Renal cortical epithelial cell (primary cell): ENCODE measurements at places on chromosomes 6 and 20. TPM values are rescaled to one million over a fixed set of nuclear protein-coding genes. Genes with fewer than 3 reads are reported as not detected.

SNPH gene
- total RNA-seq: 5.9 and 14.2 TPM in 2 replicates

PACRG gene
- total RNA-seq: 2.5 TPM in 1 of 2 replicates, not detected in the other

SIRPD gene
- total RNA-seq: not detected in 2 replicates

PKIB gene
- 3.6 and 29.3 TPM in 2 replicates for total RNA-seq

CALHM6 gene
- 1.6 and 3.1 TPM in 2 replicates for total RNA-seq

TRIM15 gene
- total RNA-seq: 0.17 TPM in 1 of 2 replicates, not detected in the other

GJA10 gene
- total RNA-seq: not detected in 2 replicates

- DNase-seq: no peak
These were observed 25.5 kb downstream of the NPEPL1 start for GRCh38 chr20:58718121-58718563.

DNA sequence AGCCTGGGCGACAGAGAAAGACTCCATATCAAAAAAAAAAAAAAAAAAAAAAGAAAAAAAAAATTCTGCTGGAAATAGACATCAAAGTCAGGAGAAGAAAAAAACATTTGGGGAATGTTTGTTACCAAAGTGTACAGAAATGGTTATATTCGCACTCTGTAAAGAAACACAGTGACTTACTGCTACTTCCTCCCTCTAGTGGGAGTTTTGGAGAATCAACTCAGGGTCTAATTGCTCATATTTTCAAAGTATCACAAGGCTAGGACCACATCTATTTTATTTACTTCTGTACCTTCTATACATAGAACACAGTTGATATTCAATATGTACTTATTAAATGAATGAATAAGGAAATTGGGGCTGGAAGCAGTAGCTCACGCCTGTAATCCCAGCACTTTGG, 24.4 kb downstream of the ARG1 start:
- no peak for DNase-seq

- DNase-seq: peak; percentile 22
These were observed 62.5 kb downstream of the RAMACL start for GRCh38 chr6:166523782-166524559.

DNA sequence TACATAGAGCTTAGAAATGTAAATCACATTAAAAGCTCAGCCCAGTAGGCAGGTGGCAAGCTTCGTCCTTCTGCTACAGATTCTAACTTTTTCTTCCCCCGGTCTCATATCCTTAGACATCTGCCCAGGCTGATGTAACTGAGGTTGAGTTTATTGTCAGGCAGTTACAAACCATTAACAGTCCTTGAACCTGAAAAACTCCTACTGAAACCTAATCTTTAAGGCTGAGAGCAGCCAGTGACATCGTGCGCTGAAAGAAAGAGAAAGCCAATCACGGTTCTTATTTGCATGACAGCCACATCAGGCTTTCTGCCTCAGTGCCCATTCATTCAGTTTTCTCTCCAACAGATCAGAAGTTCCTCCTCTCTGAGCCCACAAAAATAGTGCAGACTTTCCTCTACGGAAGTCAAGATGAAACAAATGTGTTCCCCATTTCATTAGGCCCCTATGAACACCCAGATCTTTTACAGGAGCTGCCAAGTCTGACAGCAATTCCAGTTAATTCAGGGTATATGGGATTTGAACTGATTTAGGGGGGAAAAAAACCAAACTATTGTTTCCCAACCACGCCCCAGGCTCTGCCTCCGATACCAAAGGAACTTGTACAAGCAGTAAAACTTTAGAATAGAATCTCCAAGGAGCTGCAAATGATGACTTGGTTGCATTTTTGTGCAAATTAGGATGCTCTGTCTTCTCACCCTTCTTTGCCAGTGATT, at the start of gene NHSL1:
Gene NHSL1 (minus strand): TSS at position 192 of the 716 bp plus-strand sequence. CDS start 204 bp downstream, outside the sequence.
- DNase-seq: peak; percentile 95

DNA sequence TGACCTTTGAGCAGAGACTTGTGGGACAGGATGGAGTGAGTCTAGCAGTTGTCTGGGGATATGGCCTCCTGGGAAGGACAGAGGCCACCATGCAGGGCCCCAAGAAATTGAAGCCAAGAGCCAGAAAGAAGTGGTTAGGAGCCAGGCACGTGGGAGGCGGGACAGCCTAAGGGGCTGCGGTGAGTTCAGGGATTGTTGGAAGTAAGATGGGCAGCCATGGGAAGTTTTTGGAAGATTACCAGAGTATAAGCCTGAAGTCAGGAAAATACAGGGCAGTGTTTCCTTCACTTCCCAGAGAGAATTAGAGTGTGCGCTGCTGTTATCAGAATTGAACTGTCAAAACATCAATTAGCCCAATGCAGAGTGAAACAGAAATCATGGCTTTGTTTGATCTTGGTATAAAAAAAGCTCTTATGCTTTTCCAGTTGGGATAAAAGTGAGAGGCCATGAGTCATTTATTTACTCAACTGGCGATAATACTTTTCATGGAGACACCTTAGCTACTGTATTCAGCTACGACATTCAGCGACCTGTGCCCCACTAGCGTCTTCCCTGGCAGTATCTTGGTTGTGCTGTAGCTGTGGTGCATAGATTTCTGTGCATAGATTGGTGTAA, 66.9 kb downstream of the PHACTR2 start:
- peak; percentile 26 for DNase-seq

DNA sequence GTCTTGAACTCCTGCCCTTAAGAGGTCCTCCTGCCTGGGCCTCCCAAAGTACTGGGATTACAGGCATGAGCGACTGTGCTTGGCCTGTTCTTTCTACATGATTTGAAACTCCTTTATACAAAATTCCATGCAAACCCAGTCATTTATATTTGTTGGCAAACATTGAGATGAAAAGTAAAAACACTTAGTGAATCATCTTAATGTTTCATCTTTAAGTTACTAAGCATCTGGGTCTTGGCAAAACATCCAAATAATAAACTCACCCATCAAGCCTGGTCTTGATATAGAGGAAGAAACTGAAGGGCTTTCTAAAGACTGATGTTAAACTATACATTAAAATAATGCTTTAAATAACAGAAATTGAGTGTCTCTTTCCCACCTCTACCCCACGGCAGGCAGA, 95.1 kb downstream of the FUT9 start:
- DNase-seq: no peak

GRCh38 chr6:161356167-161356854, 82.5 kb upstream of the AGPAT4 start:
- DNase-seq: no peak

GRCh38 chr6:153944201-153944600, 94.8 kb upstream of the OPRM1 start:
- DNase-seq: no peak

GRCh38 chr6:128525406-128525805, 5.0 kb upstream of the PTPRK start:
- DNase-seq: no peak

- DNase-seq: no peak
These were observed 35.0 kb downstream of the NKAIN2 start for GRCh38 chr6:123838505-123839234.

DNA sequence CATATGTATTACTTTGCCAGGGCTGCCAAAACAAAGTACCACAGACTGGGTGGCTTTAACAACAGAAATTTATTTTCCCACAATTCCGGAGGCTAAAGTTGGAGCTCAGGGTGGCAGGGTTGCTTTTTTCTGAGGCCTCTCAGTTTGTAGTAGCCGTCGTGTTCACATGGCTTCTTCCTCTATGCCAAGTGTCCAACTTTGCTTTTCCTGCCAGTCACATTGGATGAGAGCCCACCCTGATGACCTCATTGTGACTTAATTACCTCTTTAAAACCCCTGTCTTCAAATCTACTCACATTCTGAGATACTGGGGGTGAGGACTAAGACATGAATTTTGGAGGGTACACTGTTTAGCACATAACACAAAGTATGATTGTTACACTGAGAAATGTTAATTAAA, 9.9 kb upstream of the ECT2L start:
- DNase-seq: no peak

DNA sequence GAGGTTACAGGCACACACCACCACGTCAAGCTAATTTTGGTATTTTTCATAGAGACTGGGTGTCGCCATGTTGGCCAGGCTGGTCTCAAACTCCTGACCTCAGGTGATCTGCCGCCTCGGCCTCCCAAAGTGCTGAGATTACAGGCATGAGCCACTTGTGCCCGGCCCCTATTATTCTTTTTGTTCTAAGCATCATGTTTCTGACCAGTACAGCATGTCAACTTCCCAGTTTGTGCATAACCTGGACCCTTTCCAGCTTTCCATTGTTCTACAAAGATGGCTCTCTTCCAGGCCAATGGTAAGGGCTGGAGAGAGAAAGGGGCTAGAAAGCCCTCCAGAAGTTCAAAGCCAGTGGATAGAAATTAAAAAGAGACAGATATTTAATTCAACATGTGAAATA, 91.3 kb upstream of the TNFAIP3 start:
- DNase-seq: no peak

GRCh38 chr6:27776504-27776903, 135.7 kb downstream of the OR2B2 start:
- DNase-seq: no peak

DNA sequence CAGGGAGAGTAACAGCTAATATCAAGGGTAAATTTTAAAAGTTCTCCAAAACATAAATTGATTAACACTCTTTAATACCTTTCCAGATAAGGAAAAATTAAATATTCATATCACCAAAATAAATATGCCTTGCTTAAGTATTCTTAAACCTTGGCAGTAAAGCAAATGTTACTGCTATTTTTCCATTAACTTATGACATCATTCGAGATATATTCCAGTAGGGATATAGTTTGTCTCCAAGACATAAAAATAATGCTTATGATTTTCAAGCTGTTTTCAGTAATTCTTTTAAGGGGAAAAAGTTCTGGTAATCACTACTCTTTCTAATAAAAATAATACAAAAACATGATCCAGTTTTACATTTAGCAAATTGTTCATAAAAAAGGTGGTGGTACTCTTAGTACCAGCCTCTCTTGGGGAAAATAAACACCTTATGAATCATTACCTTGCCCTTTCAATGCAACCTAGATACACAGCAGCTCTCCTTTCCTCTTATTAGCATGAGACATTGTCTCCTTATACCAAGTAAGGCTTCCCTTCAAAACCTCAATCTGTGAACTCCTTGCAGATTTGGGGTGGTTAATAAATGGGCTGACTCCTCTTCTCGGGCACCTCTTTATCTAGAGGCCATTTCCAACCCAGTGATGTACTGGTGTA, 31.5 kb upstream of the LTV1 start:
- peak; percentile 16 for DNase-seq

- no peak for DNase-seq
These were observed 13.2 kb upstream of the CDH4 start for GRCh38 chr20:61238813-61239212.

DNA sequence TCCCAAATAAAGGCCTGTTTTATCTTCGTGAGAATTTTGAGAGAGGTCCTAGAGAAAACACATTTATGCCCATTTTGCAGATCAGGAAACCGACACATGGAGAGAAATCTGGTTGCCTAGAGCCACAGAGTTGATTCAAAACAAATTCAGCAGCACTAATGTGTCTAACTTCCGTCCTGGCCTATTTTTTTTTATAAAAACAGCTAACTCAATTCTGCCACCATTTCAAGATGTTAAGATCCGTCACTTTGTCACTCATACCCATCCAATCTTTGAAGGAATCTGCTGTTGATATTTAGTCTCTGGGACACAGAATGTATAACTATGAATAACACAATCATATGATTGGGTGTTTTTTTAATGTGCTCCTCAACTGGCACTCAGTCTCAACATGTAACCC, 611.1 kb upstream of the ARID1B start:
- no peak for DNase-seq

DNA sequence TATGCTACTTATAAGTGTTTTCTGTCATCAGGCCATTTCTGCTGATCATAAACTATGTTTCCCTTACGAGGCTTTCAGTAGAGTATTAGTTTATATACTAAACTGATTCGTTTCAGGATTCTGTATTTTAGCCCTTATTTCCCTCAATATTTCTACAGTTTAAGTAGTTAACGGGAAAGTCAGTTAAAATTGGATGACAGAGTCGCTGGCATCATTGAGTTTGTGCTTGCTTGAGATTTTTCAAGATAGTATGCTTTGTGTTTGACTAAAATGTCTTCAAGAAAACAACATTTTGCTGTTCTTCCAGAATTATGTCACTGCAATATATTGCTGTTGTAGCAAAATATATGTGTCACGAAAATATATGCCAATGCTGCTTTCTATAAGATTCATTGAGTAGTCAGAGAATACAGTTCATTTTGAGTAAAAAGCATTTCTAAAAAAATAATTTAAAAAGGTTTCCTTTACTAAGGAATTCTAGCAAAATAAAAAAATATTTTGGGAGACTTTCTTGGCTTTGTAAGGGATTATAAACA, 51.4 kb downstream of the NCOA7 start:
- DNase-seq: no peak

DNA sequence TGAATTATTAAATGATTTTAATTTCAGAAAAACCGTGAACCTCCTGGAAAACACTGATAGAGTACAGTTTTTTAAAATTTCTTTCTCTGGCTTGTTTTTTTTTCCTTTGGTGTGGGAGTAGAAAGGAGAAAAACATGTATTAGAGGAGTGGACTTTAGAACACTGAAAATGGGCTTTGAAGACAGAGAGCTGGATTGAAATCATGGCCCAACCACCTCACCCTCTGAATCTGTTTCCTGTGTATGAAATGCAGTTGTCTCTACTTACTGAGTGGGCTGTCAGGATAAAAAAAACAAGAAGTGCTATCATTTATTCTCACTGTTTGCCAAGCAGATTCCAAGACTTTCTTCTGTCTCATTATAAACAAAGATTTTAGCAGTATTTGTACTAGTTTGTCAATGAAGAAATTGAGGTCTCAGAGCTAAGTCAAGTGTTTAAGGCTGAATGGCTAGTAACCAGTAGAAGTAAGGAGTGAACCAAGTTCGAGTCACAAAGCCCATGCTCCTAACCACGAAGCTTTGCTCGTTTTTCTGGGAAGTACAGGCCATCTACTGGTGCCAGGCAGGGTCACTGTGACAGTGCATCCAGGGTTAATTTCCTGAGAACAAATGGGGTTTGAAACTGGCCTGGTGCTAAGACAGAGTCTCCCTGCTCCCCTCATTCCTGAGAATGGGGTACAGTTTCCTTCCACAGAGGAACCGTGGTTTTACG, 256.4 kb downstream of the TMEM242 start:
- DNase-seq: peak; percentile 28

GRCh38 chr6:68256391-68256790, 378.7 kb upstream of the ADGRB3 start:
- DNase-seq: no peak

DNA sequence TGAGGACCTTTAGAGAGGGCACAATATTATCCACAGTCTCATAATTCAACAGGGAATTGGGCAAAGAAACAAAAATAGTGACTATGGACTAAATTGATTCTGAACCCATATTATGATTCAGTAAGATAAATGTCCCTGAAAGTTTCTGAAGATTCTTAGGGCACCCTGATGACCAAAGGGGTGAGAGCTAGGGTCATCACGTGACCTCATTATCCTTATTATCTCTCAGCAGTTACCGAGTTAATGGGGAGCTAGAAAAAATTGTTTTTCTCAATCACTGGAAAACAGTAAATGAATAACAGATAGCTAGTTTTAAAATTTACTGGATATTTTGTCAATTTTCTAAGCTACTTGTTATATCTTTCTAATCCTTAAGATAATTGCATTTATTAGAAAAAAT, 639.5 kb downstream of the PRKN start:
- no peak for DNase-seq

GRCh38 chr6:85983032-85983659, 340.5 kb upstream of the SYNCRIP start:
- no peak for DNase-seq
